ENCODE measurements at places on chromosomes 3 and 15.

DNA sequence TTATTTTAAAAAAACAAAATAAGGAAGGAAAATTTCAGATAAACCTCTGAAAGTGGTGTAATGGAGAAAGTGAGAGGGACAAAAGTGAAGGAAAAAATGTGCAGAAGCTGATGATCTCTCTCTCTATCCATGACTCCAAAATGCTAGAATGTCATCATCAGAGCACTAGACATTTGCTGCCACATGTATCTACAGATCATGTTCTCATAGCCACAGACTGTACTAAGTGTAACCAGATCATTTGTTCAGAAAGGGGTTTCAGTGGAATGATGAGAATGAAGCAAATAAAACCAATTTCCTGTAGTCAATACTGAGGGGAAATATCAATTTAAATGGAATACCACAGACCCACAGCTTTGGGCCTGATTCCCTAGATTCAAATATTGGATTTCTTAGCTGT is 104.3 kb upstream of the CHMP2B start:
- no peak for DNase-seq

GRCh38 chr3:191499307-191500080 is 38.5 kb downstream of the PYDC2 start:
- no peak for DNase-seq

- DNase-seq = no peak
Observed at GRCh38 chr3:119331661-119332060, 37.5 kb downstream of the ARHGAP31 start.

DNA sequence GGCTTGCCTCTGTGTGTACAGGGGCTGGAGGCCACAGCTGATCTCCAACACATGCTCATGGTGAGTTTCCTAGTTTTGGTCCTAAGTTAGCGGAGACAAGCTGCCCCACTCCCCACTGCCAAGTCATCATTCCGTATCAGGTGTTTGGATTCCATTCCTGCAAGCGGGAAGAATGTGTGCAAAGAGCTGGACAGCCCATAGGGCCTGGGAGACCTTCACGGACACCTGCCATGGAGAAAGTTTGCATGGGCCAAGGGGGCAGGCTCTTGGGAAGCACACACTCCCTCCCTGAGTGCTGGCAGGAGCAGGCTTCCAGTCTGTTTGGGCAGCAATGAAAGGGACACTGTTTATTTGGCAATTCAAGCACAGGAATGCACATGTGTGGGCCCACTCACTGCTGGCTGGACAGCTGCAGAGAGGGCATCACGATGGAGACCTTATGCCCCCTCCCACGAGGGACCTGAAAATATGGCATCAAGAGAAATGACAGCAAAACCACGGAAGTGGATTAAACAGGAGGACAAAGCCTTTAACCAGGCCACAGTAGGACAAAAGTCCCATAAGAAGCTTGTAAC is 149.7 kb downstream of the KLF13 start:
- no peak for DNase-seq

DNA sequence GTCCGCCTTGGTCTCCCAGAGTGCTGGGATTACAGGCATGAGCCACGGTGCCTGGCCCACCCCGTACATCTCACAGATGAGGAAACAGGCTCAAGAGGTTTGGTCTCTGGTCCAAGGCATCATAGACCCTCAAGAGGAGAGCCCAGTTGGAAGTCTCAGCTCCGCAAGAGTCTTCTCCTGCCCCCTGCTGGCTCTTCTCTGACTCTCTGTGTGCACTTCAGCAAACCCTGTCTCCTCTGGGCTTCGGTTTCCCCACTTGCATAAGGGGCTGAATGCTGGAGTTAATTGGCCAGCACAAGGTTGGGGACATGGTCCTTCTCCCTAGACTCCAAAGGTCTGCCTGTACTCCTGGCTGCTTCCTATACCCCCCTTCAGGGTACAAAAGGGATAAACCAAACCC is 3.9 kb downstream of the MST1R start:
- no peak for DNase-seq

DNA sequence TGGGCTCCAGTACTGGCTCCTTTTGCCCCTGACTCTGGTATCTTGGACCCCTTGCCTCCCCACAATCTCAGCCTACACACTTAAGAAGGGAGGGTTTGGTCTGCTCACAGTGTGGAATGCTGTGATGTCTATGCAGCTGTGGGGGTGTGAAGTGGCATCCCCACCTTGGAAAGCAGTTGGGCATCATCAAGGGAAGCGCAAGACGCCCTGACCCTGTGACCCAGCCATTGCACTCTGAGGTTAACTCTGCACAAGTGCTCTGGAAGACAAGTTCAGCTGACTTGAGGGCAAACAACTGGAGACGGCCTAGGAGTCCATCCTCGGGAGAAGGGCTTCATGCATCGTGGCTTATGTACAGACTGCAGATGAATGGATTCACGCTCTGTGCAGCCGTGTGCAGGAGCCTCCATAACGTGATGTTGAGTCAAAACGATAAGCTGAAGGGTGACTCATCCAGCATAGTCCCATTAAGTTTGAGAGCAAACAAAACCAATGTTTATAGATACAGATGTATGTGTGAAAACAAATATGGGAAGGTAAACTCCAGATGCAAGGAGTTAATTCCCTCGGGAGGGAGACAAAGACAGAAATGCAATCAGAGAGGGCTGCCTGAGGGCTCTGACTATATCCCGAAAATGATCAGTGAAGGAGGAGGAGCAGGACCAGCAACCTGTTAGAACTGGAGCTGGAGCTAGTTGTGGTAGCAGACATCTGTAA is 86.8 kb downstream of the LSM3 start:
- DNase-seq = no peak

DNA sequence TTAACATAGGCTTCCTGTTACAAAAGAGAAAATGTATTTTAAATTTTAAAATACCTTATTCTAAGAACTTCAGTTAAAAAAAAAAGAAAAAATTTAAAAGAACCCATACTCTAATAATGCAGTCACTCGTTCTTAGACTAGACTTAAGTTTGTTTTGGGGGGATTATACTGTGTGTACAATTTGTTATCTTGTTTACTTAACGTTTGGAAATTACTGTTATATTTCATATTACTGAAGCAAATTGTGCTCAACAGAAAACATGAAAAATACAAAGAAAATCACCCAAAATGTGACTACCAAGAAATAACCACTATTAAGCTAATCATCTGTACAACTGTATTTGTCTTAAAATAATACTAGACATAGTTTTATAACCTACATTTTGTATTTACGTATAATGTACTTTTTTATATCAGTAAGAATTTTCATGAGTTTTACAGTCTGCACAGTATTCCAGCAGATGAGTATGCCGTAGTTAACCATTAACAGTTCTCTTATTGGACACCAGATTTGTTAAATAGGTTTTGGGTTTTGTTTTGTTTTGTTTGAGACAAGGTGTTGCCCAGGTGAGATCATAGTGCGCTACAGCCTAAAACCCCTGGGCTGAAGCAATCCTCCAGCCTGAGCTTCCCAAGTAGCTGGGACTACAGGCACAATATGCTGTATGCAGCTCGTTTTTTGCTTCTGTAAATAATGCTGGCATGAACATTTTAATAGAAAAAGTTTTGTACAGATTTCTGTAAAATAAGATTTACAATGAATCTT is 88.8 kb upstream of the CHD2 start:
- no peak for DNase-seq

GRCh38 chr3:126208182-126208581 is 27.8 kb upstream of the ALDH1L1 start:
- no peak for DNase-seq

GRCh38 chr15:24627443-24627842 is 48.1 kb upstream of the NPAP1 start:
- no peak for DNase-seq

DNA sequence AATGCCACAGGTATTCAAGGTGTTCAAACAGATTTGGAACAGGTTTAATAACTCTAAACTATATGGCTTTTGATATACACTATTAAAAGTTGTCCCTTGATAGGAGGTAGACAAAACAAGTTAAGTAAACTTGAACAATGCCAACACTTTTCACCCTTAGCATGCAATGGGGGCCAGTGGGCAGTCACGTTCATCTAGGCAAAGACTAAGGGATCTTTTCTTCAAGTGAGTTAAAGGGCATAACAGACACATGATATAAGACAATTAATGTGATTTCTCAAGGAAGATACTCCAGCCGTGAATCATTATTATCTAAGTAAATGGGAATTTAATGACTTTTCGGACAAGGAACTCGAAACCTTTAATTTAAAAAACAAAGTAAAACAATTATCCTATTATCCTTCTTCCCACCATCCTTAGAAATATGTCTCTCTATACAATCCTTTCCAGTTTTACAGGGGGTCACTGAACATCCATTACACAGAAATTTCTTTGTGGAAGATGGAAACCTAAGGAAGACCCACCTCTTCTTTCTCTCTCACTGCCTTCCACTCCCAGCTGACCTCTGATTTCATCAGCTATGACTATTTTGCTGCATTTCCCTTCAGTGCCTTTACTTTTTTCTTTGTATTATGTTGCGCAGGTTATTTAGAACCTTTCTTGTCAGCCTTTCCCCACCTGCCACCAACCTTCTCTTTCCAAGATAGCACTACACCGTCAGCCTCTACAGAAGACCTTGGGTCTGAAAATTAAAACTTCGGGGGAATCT is 1.5 kb downstream of the CLDN1 start:
- no peak for DNase-seq

DNA sequence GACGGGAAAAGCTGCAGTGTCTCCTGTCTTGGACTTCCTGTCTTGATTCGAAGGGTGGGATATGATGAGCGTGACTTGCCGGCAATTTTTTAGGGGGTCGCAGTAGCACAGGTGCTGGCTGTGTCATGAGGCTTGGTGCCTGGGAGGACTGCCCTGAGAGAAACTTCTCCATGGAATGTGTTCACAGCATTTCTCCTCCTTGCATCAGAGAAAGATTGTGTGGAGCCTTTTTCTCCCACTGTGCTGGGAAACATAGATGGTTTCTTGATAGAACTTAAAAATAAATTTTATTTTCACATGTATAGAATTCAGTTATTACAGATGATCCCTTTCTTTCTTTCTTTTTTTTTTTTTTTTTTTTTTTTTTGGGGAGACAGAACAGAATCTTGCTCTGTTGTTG is 121.4 kb downstream of the KLHL25 start:
- no peak for DNase-seq

DNA sequence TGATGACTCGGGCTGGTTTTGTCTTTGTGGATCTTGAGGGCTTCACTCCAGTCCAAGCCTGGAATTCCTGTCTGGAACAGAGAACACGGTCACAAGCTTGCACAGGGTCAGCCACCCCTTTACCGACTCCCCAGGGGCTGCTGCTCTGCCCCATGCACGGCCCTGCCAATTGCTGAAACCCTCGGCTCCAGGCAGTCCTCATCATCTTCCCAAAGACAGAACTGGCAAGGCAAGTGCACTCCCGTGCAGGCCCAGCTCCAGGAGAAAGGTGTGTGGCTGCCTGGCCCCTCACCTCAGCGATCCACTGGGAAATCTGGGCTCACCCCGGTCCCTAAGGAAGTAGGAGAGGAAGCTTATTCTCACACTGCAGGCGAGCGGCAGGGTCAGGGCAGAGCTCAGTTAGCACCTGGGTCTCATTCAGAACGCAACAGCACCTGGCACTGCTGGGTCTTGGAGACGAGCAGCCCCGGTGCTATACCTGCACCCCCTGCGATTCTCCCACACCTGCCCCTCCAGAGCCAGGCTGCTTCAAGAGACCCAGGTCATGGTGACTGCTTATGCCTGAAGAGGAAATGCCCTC is 7.2 kb downstream of the MAP6D1 start:
- DNase-seq = no peak

DNA sequence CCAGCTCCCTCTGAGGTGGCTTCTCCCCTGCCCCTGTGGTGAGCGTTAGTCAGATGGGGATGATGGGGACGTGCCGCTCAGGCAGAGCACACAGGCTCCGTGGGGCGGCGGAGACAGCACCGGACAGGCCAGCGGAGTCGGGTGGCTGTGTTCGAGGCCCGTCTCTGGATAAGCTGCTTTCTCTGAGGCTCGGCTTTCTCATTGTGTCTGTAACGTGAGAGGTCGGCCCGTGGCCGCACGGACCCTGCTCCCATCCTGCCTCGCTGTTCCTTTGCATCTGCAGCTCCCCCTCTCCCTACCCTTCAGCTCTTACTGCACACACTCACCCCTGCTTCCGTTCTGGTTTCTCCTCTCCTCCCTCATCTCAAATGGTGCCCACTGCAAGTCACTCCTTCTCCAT is 62.5 kb downstream of the FAM43A start:
- no peak for DNase-seq

DNA sequence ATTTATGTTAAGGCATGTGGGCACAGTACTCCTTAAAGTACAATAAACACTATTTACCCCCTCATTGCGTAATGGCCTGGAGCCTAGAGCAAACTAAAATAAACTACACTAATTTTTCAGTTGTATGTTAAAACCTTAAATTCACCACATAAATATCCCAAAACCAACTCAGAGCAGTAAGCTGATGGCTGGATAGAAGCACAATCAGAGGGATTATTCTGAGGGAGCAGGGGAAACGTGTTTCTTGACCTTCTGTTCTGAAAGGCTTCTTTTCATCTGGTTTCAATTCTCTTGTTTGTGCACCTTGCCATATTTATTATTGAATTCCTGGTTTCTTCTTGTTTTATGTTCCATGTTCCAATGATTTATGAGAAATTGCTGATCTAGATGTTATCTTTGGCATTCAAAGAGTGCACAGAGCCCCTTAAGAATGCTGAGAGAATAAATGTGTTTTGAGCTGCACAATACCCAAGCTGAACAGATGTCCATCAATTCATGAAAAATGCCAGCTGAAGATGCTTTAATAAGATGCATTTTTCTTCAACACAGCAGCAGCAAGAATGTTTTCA is 29.6 kb downstream of the RPL22L1 start:
- no peak for DNase-seq

- DNase-seq = no peak
Observed at GRCh38 chr3:140160553-140160952, 225.6 kb downstream of the CLSTN2 start.

- DNase-seq = no peak
Observed at GRCh38 chr3:120450600-120451271, at the start of gene FSTL1. Gene FSTL1 (minus strand): TSS chr3:120450992. CDS start chr3:120450746, 246 bp downstream.

DNA sequence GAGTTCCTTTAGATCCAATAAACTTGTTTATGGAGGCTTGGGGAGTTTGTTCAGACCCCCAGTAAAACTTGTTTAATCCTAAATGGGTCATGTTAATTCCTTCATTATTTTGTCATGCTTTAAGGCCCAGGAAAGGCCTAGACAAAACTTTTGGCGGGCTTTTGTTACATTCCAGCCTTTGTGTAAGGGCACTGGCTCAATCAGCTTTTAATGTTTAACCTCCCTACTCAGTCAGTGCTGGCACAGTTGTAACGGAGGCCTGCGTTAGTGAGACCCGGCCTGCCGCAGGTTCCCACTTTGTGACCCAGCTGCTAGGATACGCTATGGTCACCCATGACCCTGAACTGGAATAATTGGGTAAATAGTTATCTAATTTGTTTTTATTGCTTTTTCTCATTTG is 59.2 kb downstream of the OXSM start:
- no peak for DNase-seq

DNA sequence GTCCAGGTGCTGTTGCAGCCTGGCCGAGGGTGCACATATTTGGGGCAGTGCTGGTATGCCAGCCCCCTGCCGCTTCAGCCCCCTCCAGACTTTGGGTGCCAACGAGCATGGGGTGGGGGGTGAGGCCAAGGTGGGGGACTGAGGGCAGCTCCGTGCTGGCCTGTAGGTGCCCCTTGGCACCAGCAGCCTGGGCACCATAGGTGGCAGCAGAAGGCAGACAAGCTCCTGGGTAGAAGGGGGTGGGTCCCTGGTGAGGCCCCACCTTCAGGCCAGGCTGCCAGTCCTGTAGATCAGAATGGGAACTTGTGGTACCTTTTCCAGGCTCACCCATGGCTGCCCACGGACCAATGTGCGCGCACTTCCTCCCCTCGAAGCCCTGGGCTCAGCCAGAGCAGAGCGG is 16.1 kb upstream of the PLA2G4E start:
- no peak for DNase-seq

Measured in activated naive CD4-positive, alpha-beta T cell (primary cell).